ENCODE measurements at places on chromosomes 1 and 21. TPM values are rescaled to one million over a fixed set of nuclear protein-coding genes. Genes with fewer than 3 reads are reported as not detected.

DNA sequence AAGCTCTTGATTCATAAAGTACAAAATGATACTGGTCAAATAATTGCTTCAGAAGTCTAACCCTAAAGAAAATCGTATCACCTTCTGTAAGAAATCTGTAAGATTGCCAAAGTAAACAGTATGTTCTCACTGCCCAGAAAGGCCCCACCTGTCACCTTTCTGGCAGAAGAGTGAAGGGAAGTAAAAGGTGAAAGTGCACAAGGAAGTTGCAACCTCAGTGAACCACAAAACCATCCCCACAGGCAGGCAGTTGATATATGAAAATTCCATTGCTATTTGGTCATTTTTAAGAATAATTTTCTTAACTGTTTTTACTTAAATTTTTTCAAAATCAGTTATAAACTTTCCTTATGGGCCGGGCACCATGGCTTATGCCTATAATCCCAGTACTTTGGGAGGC, 48.5 kb upstream of the FBXO28 start:
- peak; percentile 91 for DNase-seq
- peaks cover 2% of the 10 kb centered on the region for H3K4me1 ChIP-seq
- H3K4me3 ChIP-seq = no peak overlapping the region

DNA sequence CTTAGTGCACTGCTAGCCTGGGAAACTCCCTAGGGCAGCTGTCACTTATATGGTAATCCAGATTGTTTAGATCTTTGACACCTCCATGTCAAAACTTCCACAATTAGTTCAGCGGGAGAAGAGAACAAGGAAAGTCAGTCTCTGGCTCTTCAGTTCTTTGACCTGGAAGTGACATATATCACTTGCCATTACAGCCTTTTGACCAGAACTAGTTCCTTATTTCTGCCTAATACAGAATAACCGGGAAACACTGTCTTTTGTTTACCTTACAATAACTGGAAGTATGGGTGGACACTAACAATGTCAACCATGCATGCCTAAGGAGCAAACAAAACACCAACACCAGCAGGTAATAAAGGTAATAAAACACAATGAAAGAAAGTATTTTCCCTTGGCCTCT, 68.3 kb downstream of the C4BPA start:
- no peak overlapping the region for H3K27ac ChIP-seq
- no peaks in the 10 kb centered on the region for H3K36me3 ChIP-seq
- DNase-seq = peak; percentile 5
- H3K4me3 ChIP-seq = no peak overlapping the region
- no peaks in the 10 kb centered on the region for H3K4me1 ChIP-seq

Gene APOBEC4
- not detected for polyA plus RNA-seq

Gene ALPL
- 3.0 TPM for polyA plus RNA-seq

Gene TFF3
- 1,395 TPM for polyA plus RNA-seq

DNA sequence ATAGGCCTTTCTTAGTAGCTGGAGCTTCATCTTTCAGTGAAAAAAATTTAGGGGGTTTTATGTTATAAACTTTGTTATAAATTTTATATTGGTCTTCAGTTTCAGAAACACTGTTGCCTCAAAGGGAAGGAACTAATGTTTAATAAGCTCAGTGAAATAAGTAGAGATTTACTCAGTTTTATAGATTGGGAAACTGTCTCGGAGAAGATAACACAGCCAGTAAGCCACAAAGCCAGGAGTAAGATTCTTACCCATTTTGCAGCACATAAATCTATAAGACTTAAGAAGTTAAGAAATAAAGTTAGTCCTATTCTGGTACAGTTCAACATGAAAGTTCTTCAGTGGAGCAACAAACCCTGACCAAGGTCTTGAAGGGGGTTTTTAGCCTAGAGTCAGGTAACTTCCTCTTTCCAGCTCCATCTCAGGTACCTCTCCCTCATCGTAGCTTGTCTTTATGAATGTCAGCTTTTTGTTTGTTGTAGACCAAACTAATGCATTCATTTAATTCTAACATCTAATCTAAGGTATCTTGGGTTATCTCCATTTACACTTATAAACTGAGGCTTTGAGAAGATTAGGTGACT, 3.3 kb downstream of the KPNA6 start:
- no peaks in the 10 kb centered on the region for H3K27me3 ChIP-seq
- no peak for DNase-seq
- no peaks in the 10 kb centered on the region for H3K36me3 ChIP-seq

- no peak overlapping the region for H3K4me3 ChIP-seq
- no peak overlapping the region for H3K27ac ChIP-seq
- H3K4me1 ChIP-seq = no peaks in the 10 kb centered on the region
Observed at GRCh38 chr21:33488936-33489335, 2.6 kb downstream of the DNAJC28 start.

GRCh38 chr21:43703035-43703880, 15.7 kb upstream of the PDXK start:
- H3K27ac ChIP-seq = no peak overlapping the region
- peaks cover 3% of the 10 kb centered on the region for H3K36me3 ChIP-seq
- H3K4me1 ChIP-seq = no peaks in the 10 kb centered on the region
- H3K27me3 ChIP-seq = no peaks in the 10 kb centered on the region

GRCh38 chr21:45366931-45367401, 38.0 kb upstream of the COL18A1 start:
- no peak for DNase-seq
- no peaks in the 10 kb centered on the region for H3K27me3 ChIP-seq
- H3K36me3 ChIP-seq = no peaks in the 10 kb centered on the region

Measured in small intestine (tissue), 16 donors.